ENCODE measurements at places on chromosomes 7 and 10.

- DNase-seq: peak; percentile 11
Observed at GRCh38 chr7:91940171-91940570, 491 bp upstream of the AKAP9 start.

GRCh38 chr10:24419066-24419465, 210.1 kb downstream of the KIAA1217 start:
- no peak for DNase-seq

- no peak for DNase-seq
Observed at GRCh38 chr10:111209692-111210091, 132.9 kb downstream of the ADRA2A start.

GRCh38 chr10:639001-639750, 50.3 kb downstream of the DIP2C start:
- DNase-seq: no peak

DNA sequence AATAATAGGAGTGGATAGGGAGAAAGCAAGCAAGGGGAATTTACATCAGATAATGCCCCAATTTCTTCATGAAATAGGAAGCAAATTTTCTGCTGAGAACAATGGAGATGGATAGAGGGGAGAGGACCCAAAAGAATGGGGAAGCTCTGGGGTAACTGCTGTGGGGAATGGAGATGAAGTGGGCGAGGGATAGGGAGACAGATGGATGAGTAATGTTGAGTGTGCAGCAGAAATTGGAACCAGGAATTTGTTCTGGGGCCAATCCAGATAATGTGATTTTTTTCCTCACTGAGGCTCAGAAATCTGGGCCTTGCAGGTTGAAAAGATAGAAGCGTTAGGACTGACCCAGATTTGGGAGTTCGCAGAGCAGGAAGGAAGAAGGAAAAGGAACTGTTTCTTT, 24.5 kb upstream of the MRC1 start:
- no peak for DNase-seq

- no peak for DNase-seq
Observed at GRCh38 chr10:38143587-38143986, 49.5 kb downstream of the ZNF37A start.

GRCh38 chr10:68301790-68302502, 29.9 kb upstream of the HNRNPH3 start:
- DNase-seq: no peak

GRCh38 chr10:15515202-15515601, 144.1 kb upstream of the FAM171A1 start:
- no peak for DNase-seq

DNA sequence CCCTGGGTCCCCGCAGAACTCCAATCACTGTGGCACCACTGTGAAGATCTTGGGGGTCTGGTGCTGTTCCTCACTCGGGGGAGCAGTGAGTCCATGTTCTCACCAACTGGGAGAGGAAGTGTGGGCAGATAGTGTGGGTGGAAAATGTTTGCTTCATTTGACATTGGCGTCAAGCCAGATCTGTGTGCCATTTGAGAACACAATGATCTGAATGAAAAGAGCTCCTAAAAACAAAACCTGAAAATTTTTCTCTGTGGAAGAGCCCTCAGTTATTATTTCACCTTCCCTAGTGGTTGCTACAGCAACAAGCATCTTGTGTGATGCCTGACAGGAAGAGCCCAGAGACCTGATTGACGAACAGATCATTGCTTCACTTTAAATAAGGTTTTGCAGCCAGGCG, 125.6 kb downstream of the VIPR2 start:
- no peak for DNase-seq

GRCh38 chr7:108104324-108104723, 25.8 kb downstream of the LAMB4 start:
- DNase-seq: no peak

GRCh38 chr10:116760919-116761318, 18.6 kb upstream of the HSPA12A start:
- no peak for DNase-seq

- no peak for DNase-seq
Observed at GRCh38 chr7:124643311-124643811, 122.2 kb downstream of the GPR37 start.

GRCh38 chr10:100728928-100729861, 16.2 kb upstream of the PAX2 start:
- no peak for DNase-seq

GRCh38 chr7:150520145-150520544, 5.5 kb downstream of the GIMAP7 start:
- DNase-seq: peak; percentile 34

- DNase-seq: peak; percentile 27
Observed at GRCh38 chr10:121886997-121887622, 40.7 kb downstream of the ATE1 start.

- no peak for DNase-seq
Observed at GRCh38 chr7:132996581-132997242, 85.2 kb downstream of the CHCHD3 start.

- DNase-seq: no peak
Observed at GRCh38 chr7:99195867-99196266, 12.0 kb downstream of the KPNA7 start.

DNA sequence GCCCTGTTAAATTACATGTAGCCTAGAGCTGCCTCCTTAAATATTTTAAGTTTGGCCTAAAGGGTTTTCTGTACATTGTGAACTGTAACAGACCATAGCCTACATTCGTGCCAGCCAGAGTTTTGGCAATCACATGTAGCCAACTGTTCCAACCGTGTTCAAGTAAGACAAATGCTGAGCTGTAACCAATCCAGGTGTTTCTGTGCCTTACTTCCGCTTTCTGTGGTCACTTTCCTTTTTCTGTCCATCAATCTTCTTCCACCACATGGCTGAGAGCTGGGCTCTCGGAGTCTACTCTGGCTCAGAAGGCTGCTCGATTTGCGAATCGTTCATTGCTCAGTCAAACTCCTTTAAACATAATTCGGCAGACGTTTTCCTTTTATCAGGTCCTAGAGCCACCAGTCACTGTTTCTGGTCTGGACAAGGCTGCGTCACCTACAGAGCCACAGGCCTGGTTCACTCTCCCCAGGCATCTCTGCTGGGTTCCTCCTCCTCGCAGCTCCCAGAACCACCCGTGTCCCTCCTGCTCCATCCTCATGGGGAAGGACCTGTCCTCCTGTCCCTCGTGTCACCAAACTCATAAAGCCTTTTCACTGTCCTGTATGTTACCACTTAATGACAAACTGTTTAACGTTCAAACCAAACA, 158.0 kb upstream of the RHEB start:
- DNase-seq: no peak

DNA sequence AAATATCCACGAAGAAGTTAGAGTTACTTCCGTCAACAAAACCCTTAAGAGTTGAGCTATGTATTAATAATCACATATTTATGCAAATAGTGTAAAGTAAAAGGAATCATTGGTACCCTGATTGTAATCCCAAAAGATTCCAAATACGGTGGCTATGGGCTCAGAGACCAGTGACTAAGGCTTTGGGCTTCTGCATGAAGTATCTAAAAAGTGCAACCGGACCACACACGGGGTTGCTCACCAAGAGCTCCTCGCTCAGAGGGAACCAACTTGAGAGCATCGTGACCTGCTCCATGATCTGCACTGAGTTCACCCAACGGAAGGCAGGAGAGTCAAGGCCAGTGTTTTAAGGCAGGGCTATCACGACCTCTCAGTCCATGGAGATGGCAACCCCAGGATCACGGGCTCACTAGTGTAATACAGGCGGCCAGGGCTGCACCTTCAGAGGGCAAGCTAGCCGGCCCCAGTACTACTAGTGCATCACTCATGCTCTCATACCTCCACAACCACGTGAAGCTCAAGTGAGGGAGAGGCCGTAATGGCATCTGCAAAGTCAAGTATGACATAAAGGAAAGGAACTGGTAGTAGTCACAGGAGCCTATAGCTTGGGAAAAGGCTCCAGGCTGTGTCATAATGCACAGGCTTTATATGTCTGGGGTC, 77.1 kb upstream of the CAMK2B start:
- DNase-seq: no peak

DNA sequence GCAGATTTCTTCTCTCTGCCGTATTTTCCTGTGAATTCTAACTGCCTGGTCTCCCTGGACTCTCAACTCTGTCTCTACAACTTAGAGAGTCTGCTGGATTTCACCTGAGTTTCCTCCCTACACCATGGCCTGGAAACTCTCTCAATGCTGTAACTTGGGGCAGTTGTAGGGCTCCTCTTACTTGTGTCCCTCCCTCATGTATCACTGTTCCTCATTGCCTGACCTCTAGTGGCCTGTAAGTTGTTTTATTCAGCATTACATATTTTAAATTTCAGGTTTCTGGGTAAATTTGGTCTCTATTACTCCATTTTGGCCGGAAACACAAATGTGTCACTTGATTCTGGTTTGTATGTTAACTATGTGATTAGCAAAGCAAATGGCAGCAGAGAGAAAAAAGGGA, 70.9 kb downstream of the DYNC1I1 start:
- DNase-seq: no peak

GRCh38 chr10:94878649-94879048, 59.8 kb upstream of the CYP2C9 start:
- no peak for DNase-seq

DNA sequence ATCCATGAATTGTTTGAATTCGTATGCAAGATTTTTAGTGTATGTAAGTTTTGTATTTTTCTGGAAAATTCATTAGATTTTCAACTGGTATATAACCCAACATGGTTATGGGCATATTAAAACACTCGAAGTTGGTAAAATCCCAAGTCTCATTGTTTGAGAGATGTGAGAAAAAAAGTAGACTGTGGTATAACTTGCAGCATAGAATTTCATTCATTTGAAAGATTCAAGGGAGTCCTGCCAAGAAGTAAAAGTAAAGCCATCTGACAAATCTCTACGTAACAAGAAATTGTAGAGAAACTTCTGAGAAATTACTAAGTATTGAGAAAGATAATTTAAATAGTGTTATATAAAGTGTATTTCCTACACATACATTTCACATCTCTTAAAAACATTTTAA, 40.2 kb downstream of the SEMA3E start:
- no peak for DNase-seq
